CD8-positive, alpha-beta T cell (primary cell): ENCODE measurements at places on chromosomes 5 and 9.

DNA sequence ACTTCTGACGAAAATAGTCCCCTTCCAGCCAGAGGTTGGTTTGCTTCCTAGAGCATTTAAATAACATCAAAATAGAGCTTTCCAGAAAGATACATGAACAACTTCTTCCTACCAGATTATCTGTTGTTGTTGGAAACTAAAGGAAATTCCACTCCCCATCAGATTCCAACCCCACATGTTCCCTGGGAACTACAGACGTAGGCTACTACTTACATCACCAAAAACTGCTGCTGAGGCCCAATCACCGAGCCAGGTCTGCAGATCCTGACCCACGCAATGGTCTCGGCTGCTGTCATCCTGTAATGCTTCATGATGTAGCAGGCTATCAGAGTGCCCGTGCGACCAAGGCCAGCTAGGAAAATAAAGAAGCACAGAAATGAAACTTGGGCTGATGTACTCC is 73.4 kb downstream of the HABP4 start:
- no peak for DNase-seq

DNA sequence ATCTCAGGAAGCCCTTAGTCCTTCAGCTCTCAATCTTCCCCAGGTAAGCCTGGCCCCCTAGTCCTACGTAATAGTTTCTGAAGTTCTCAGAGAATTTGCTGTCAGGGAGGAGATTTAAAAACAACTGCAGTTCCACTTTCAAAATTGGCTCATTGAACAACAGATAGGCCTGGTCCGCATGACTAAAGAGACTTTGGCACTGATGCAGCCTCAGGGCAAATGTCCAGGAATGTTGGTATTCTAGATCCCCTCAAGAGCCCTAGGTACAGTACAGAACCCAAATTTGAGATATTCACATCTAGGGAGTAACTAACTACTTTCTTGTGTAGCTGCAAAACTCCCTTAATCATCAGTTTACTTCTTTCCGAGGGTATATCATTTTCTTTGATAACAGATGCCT is 162.8 kb downstream of the GABRG2 start:
- no peak for DNase-seq

DNA sequence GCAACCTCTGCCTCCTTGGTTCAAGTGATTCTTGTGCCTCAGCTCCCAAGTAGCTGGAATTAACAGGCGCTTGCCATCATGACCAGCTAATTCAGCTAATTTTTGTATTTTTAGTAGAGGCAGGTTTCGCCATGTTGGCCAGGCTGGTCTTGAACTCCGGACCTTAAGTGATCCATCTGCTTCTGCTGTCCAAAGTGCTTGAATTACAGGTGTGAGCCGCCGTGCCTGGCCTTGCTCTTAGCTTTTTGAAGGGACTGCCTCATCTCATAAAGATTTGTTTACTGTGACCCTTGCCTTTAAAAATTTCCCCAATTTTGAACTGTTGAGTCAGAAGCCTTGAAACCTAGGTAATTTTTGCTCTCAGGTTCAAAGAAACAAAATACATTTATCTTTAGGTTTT is 17.3 kb downstream of the GPBP1 start:
- no peak for DNase-seq

- no peak for DNase-seq
Observed at GRCh38 chr9:126689027-126689825, 75.5 kb downstream of the LMX1B start.

DNA sequence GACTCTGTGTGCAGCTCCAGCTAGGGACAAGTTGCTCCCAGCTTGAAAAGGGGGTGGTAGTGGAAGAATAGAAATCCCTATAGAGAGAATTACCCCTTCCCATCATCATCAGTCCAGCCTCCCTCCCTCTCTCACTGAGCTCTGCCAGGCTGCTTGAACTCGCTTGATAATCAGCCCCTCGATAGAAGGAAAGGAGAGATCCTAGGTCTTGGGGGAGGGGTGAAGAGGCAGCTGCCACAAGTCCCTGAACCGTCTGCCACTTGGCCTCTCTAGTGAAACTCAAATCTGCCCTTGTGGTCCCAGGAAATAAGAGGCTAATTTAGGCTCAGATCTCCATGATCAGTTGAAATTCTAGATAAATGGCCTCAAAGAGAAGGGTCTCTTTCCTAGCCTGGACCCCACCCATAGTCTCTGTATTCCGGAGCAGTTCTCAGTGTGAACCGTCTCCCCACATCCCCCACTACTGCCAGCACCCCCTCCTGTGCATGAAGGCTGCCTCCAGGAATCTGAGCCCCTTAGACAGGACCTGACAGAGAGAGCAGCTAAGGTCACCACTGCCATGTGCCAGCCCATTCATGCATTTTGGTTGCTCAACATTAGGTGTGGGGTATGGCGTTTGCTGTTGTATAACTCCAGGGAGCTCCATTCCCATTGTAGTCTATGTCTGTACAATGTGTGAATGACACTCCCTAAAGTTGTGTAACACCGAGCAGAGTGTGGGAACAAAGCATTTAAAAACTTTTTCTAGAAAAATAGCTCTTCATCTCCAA is 5.5 kb downstream of the DNAJB5 start:
- no peak for DNase-seq

DNA sequence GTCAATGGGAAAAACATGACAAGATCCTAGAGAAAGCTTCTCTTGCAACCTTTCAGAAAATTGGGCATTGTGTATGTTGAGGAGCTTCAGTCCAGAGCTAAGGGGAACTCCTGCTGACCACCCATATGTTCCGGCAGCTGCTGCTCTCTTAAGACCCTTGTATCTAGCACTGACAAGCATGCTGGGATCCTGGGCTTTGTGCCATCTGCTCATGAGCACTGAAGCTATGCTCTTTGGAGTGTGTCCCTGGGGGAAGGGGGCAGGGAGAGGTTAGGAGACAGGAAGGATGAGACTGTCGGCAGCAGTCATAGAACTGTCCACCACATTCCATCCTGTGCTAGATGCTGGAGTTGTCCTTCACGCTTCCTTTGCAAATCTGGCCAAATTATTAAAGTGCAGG is 109.3 kb downstream of the JAKMIP2 start:
- no peak for DNase-seq

DNA sequence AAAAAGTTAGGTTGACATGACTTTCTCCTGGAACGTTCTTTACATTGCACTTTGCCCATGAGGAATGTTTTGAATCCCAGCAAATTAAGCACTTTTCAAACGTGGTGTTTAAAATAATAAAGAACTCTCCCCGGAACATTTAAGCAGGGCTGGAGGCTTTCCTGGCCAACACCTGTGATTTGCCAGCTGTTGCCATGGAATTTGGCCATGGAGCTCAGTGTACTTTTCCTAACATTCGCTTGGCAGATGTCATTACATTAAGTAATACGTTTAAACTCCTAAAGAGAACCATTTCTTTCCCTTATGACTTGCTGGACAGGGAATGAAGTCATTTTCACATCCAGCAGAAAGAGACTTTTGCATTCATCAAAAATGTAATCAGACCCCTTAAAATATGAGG is 146.1 kb downstream of the GAS1 start:
- no peak for DNase-seq

- no peak for DNase-seq
Observed at GRCh38 chr5:10789726-10790125, 28.7 kb upstream of the DAP start.

DNA sequence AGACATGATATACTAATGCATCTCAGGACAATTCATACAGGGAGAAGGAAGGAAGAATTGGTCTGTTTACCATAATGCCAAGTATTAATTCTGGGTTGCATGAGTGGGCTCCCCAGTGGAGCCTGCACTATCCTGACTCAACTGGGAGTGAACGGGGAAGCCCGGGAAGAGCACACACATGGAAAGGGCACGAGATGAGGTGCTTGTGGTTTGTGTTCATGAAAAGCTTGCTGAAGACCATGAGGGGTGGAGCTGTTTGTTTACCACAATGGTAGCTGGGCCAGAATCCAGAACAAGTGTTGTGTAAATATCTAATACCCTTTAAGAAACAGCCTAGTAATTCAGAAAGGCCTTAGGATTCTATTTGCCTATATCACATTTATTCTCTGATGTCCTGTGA is 44.6 kb downstream of the POC5 start:
- no peak for DNase-seq

DNA sequence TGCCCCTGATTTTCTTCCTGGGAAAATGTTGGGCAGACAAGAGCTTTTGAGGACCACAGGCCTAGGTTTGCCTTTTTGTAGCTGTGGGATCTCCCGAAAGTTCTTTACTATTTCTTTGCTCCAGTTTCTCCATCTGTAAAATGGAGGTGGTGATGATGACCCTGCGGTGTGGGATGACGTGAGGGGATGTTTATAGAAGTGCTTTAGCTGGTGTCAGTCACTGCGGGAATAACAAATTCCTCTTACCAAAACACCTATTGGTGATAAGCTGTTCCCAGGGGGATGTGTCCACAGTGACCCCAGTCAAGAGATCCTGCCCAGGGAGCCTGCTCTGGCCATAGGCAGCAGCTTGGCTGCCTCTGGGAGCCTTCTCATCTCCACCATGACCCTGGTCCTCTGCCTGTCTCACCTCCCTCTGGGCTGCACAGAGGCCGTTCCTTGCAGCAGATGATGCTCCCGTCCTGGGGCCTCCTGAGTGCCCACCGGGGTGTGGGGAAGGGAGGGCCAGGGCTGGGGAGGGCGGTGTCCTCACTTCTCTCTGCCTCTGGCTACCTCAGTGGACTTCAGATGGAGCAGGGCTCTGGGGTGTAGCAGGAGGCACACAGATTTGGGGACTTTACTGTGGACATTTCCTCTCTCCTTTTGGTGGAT is 77.2 kb downstream of the COL15A1 start:
- no peak for DNase-seq

DNA sequence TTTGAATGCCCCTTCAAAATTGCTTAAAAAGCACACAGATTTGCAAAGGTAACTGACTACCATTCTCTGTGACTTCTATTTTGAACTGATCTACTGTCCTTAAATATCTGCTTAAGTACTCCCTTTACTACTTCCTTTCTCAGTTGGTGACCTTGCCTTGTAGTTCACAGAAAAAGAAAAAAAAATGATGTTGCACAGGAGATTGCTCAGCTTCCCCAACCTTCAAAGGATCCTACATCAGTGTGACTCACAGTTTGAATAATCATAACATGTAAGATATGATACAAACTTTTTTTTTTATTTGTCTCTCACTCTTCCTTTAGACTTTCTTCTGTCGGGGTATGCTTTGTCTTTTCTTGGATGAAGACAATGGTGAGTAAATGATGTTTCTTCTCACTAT is 1029.6 kb downstream of the CDH12 start:
- no peak for DNase-seq

- no peak for DNase-seq
Observed at GRCh38 chr5:85268194-85268593, 883.5 kb upstream of the EDIL3 start.

- no peak for DNase-seq
Observed at GRCh38 chr5:154218786-154219185, 28.3 kb downstream of the GALNT10 start.

- no peak for DNase-seq
Observed at GRCh38 chr9:128252317-128253139, 23.3 kb downstream of the GOLGA2 start.

GRCh38 chr9:69081261-69081660 is 45.7 kb downstream of the FXN start:
- DNase-seq: no peak

DNA sequence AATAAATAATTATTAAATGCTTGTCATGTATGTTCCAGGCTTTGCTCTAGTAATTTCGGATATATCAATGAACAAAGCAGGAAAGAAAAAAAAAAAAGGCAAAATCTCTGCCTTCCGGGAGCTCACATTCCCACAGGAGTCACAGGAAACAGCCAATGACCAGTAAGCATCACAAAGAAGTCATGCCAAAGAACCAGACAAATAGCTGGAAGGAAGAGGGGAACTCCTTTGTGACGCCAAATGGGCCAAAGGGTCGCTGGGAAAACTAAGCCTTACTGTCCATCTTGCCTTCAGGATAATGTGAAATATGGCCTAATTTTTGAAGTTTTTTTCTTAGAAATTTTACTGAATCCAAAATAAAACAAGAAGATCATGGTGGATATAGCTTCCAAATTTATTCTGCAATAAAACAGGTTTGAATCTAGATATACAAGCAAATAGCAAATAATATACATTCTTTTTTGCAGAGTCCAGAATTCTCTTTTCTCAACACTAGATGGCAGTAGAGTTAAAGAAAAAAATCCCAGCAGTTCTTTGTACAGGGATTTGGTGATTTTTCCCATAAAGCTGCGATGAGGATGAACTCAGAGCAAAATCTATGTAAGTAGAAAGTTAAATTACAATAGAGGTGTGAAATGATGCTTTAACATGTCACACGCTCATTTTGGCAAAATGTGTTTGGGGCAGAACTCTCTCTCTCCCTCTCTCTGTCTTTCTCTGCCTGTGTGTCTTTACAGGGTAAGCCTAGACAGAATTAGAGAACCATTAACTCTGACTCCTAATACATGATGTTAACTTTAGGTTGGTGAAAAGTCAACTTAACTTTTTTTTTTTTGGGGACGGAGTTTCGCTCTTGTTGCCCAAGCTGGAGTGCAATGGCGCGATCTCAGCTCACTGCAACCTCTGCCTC is 60.0 kb upstream of the TUT7 start:
- DNase-seq: no peak

DNA sequence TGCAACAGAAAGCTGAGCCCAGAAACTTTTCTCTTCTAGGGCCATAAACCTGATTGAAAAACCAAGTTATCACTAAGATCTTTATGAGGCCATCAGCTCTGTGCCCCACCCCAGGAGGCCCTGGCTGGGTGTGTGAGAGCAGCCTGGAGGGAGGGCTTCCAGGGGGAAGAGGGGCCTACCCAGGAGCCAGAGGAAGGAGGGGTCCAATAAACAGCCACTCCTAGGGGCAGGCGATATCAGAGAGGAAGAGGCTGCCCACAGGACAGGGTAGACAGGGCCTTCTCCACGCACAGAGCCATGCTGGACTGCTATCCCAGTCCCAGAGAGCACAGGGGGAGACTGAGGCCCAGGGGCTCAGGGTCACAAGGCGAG is 4.5 kb upstream of the CDX1 start:
- DNase-seq: no peak

- no peak for DNase-seq
Observed at GRCh38 chr9:95074632-95075031, 242.9 kb downstream of the FANCC start.

GRCh38 chr9:72441848-72442607 is 77.0 kb upstream of the ZFAND5 start:
- DNase-seq: no peak

GRCh38 chr5:59503220-59503619 is 390.3 kb downstream of the PDE4D start:
- DNase-seq: no peak

GRCh38 chr5:78550891-78551290 is 97.7 kb downstream of the LHFPL2 start:
- DNase-seq: no peak

- no peak for DNase-seq
Observed at GRCh38 chr9:78122631-78123030, 91.0 kb upstream of the GNAQ start.

GRCh38 chr5:131260895-131261294 is 3.0 kb upstream of the CDC42SE2 start:
- no peak for DNase-seq

DNA sequence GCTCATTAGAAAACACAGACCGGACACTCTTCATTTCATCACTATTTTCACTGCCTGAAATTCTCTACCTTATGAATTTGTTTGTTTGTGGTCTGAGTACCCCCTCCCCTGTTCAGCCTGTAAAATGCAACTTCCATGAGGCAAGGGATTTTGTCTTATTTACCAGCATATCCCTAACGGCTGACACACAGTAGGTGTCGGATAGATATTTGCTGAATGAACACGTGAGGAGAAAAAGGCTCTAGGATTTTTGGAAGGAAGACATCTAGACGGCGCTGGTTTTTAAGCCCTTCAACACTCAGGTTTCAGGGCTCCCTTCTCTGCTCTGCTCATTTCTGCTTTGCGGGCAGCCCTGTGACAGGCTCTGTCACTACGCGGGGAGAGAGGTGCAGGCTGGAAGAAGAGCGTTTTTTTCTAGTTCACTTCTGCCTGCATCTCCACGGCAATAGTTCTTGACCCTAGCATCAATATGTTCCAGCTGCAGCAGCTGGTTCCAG is 41.0 kb downstream of the KCNMB1 start:
- DNase-seq: no peak
